ENCODE measurements at places on chromosomes 16 and 17.

- DNase-seq: no peak
These were observed 13.9 kb upstream of the MLLT6 start for GRCh38 chr17:38691154-38691553.

- DNase-seq: no peak
These were observed 60.9 kb downstream of the RAI1 start for GRCh38 chr17:17742133-17742621.

DNA sequence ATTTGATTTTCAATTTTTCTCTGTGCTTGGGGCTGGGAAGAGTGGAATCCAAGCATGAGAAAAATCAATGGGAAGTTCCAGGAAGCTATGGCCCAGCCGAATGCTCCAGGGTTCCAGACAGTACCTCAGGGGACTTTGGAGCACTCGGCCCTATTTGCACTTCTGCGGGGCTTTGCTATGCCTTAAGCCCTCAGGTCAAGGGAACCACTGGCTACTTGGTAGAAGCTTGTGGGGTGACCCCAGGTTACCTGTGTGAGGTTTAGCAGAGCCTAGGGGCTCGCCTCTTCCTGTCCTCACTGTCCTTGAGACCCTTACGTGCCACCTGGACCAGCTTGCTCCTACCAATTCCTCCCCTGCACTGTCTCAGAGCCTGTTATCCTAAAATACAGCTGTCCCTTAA, 121.3 kb downstream of the MGAT5B start:
- DNase-seq: no peak

DNA sequence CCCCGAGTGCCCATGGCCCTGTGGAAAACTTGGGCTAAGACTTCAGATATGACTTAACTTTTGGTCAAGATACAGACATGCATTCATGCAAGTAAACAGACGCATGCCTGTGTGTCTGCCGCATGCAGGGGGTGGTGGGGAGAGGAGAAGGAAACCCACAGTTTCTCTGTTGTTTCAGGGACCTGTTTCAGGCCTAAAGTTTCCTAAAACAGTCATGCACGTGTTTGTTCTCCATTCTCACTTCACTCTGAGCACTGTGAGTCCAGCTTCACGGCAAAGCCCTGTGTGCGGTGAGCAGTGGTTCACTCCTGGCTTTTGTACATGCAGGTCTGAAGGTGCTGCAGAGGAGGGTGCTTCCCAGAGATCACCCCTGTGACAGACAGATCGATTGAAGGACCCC, 158.7 kb downstream of the FOXL1 start:
- no peak for DNase-seq

DNA sequence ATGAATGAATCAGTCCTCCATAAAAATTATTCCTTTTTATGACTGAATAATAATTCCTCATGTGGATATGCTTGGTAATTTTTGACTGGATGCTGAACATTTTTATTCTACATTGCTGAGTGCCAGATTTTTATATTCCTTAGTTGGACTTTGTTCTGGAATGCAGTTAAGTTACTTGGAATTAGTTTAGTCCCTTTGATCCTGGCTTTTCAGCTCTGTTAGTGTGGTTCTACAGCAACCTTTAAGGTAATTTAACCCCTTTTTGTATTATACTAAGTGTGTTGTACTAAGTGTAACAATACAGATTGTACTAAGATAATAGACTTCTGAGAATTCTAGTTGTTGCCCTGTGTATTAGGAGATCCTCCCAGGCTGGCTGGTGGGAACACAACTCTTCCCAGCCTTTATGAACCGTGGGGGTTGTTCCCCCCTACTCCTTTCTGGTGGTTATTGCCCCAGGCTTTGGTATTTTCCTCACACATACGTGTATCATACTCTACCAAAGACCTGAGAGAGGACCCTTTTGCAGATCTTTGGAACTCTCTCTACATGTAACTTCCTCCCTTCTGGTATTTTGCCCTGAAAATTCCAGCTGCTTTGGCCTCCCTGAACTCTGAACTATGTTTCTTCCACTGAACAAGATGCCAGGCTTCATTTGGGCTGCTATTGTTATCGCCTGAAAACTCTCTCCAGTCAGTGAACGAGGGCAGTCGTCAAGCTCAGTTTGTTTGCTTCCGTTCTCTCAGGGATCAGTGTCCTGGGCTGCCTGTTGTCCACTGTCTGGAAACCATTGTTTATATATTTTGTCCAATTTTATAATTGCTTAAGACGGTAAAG, 30.5 kb downstream of the TANGO6 start:
- no peak for DNase-seq

- no peak for DNase-seq
These were observed 296.6 kb upstream of the CDH11 start for GRCh38 chr16:65418435-65418834.

DNA sequence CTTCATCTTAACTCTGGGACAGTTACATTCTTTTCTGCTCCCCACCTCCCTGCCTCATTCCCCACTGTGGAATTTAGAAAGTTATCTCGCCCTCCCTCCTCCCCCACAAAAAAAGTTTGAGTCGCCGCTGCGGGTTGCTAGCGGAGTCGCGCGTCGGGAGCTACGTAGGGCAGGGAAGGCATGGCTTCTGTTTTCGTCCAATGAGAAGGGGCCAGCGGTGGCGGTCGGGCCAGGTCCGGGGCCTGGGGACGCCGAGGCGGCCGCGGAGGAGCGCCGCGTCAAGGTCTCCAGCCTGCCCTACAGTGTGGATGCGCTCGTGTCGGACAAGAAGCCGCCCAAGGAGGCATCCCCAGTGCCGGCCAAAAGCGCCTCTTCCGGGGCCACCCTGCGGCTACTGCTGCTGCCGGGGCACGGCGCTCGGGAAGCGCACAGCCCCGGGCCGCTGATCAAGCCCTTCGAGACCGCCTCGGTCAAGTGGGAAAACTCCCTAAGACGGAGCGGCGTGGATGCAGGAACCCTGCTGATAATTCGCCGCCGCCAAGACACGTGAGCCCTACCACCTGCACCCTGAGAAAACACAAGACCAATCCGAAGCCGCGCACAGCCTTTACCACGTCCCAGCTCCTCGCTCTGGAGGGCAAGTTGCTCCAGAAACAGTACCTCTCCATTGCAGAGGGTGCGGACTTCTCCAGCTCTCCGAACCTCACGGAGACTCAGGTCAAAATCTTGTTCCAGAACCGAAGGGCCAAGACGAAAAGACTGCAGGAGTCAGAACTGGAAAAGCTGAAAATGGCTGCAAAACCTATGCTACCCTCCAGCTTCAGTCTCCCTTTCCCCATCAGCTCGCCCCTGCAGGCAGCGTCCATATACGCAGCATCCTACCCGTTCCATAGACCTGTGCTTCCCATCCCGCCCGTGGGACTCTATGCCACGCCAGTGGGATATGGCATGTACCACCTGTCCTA, 8.9 kb downstream of the OR4D1 start:
- DNase-seq: no peak

DNA sequence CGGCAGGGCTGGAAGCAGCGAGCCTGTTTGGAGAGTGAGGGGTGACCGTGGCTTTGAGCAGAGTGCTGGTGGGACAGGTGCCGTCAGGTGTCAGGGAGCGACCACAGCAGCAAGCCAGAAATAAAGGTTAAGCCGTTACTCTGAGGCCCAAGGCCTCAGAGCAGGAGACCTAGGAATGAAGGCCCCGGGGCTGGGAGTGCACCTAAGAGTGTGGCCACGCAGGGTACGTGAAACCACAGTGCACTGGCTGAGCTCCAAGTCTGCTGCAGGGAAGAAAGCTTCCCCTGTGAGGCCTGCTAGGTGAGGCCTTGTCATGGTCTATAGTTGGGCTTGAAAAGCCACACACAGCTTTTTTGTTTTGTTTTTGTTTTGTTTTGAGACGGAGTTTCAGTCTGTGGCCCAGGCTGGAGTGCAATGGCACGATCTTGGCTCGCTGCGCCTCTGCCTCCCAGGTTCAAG, 8.7 kb downstream of the CLUAP1 start:
- DNase-seq: no peak

DNA sequence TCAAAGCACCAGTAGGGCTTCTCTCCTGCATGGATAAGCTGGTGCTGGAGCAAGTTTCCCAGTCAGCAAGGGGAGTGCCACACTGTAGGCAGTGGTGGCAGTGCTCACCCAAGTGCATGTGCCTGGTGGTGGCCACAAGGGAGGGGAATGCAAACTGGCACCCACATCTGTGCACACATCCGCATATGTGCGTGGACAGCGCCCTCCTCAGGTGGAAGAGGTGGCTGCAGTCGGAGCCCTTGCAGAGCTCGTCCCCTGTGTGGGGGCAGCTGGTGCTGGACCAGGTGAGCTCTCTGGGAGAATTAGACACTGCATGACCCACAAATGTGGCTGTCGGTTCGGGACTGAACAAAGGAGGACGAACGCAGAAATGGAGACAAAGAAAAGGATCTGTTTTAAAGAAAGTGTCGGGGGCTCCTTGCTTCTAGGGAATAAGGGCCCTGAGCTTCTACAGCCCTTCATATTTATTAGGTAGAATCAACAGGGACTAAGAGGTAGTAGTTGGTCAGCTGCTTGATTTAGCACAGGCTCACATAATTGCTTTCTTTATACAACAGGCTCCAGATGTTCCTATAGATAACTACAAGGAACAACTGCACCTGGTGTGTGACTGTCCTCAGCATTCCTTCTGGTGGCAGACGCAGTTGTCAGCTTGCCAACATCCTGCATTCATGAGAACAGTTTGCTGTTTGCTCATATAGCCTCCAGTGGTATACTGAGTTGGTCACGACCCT, 5.3 kb upstream of the ZNF689 start:
- peak; percentile 78 for DNase-seq

- DNase-seq: peak; percentile 68
These were observed 24.3 kb downstream of the PELP1 start for GRCh38 chr17:4679658-4680057.

DNA sequence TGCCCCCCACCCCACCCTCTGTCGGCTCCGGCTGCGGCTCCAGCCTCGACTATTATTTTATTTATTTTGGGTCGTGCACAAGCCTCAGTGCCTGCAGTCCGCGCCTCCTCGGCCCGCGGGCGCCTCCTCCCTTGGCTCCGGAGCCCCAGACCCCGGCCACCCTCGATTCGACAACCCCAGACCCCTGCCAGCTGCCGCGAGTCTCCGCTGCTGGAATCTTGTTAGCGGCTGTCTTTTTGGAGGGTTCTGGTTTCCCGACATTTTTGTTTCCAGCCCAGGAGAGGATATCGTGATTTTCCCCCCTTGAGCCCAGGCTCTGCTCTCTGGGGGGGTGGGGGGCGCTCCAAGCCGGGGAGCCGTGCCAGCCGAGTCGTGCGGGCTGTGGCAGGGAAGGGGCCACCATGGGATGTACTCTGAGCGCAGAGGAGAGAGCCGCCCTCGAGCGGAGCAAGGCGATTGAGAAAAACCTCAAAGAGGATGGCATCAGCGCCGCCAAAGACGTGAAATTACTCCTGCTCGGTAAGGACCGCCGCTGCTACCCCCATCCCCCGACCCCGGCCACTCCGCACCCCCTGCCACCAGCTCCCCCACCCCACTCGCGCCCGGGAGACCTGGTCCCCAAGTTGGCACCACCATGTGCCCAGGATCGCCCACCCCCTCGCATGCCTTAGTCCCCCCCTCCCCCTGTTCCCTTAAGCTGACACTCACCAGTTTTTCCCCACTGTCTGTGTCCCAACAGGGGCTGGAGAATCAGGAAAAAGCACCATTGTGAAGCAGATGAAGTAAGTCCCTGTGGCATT, 746 bp downstream of the GNAO1 start:
- DNase-seq: no peak

DNA sequence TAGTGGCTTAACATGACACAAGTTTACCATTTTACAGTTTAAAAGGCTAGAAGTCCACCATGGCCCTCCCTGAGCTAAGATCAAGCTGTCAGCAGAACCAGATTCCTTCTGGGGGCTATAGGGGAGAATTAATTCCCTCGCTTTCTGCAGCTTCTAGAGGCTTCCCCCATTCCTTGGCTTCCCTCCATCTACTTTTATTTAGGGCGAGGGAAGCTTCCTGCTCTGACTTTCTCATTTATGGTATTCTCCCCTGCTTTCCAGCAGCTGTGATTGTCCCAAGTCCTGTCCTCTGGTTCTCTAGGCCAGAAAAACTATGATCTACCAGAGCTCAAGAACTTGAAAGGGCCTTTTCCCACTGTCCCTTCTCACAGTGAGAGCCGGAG, 4.3 kb downstream of the CETP start:
- DNase-seq: no peak

DNA sequence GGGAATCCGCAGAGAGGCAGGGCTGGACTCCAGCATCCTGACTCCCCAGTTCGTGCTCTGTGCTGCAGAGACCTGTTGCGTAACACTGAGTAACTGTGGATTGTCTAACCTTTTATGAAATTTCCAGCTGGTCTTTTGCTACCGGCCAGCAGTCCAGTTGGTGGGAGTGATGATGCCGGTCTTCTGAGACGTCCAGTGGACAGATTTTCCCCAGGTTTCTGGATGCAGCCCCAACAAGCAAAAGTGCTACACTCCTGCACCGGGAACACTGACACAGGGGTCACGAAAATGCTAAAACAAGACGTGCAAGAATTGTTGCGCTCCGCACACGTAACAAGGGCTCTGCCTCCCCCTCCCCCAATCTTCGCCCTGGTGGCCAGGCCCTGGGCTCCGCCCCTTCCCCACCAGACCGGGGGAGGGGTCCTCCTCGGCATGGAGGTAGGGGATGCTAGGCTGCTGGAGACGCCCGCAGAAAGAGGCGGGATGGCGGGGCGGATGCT, 701 bp upstream of the MRC2 start:
- no peak for DNase-seq

- DNase-seq: peak; percentile 62
These were observed 3.5 kb upstream of the PKMYT1 start for GRCh38 chr16:2983706-2984136.

GRCh38 chr16:31386157-31386984, 6.8 kb upstream of the ITGAD start:
- DNase-seq: no peak

- no peak for DNase-seq
These were observed 9.1 kb downstream of the CRHR1 start for GRCh38 chr17:45792995-45793755.

DNA sequence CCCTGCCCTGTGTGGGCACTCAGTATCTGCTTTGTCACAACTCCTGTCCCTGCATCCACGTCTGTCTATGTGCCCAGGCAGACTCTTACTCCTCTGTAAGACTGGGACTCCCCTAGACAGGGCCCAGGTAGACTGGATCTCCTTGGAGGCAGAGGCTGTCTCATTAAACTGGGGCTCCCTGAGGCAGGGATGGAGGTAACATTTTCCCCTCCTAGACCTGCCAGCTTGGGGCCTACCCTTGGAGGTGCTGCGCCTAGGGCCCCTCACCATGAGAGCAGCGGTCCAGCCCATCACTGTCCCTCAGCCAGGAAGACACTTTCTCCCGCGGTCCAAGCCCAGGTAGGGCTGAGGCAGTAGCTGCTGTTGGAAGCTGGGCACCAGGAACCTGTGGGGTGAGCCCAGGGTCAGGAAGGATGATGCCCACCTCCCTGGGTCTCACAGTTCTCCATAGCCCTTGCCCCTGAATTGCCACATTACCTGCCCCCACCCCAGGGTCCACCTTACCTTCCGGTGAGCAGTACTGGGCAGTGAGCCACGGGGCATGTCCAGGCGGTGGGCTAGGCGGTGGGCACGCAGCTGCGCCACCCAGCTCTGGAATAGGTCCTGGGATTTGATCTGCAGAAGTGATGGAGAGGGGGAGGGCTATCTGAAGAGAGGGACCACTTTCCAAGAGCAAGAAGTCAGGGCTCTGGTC, 3.4 kb downstream of the OSBPL7 start:
- DNase-seq: no peak
